ENCODE measurements at places on chromosomes 3 and 15.

- no peak for DNase-seq
Observed at GRCh38 chr3:31724651-31725050, 191.9 kb downstream of the STT3B start.

GRCh38 chr15:32872621-32873283 is 154.9 kb downstream of the GREM1 start:
- no peak for DNase-seq

DNA sequence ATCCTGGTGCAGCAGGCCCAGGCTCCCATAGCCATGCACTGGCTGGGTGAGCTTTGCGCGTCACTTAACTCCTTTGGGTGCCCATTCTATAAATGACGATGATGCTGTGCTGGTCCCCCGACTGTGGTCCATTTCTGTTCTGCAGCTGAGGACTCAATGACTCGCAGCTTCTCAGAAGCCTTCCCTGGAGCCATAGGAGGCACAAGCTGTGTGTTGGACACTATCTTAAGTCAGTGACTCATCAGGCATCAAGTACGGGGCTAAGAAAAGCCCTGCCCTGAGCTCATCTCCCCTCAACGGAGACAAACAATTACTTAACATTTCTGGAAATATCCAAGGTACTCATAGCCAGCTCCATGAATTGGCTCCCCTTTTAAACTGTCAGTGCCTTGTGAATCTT is 13.8 kb upstream of the MUSTN1 start:
- DNase-seq = no peak

GRCh38 chr15:58517252-58517681 is 85.5 kb downstream of the LIPC start:
- no peak for DNase-seq

DNA sequence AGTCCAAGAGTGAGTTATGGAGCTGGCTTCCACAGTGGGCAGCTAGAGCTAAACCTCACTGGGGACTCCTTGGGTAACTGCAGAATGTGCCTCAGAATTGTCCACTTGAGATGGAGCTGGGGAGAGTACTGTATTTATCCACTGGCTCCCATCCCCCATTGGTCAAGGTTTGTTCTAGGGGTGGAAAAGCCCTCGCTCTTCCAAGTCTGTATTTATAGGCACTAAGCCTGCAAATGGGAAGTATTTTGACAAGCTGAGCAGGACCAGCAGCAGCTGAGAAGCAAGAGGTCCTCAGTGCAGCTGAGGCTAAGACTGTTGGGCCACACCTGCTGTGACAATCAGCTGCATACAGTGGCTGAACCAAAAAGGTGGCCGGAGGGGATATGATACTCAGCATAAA is 5.8 kb downstream of the USP13 start:
- DNase-seq = no peak

- DNase-seq = no peak
Observed at GRCh38 chr3:32614956-32615355, 44.3 kb upstream of the DYNC1LI1 start.

DNA sequence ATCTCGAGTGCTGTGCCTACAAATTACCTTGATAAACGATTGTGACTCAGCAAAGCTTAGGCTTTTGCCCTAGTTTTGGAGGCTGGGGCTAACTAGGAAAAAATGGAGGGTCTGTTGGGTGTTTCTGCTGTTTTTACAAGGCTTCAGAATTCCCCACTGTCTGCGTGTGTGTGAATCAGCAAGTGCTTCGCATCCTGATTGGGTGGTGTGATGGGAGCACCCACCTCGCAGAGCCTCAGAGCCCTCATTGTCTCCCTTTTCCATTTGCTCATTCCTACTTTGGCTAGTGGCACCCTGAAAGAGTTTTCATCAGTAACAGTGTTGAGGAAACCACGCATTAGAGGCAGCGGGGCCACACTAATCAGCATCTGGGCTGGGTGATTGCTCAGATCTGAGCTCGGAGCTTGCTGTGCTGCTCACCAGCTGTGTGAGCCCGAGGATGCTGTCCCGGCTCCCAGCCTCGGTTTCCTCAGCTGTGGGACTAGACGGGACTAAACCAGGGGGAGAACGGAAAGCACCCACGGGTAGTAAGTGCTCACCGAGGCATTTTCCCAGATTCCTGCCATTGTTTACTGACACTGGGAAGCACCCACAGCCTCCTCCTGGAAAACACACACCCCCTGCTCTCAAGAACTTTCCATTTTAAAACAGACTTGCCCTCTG is 40.6 kb downstream of the GOLGA8S start:
- DNase-seq = no peak

DNA sequence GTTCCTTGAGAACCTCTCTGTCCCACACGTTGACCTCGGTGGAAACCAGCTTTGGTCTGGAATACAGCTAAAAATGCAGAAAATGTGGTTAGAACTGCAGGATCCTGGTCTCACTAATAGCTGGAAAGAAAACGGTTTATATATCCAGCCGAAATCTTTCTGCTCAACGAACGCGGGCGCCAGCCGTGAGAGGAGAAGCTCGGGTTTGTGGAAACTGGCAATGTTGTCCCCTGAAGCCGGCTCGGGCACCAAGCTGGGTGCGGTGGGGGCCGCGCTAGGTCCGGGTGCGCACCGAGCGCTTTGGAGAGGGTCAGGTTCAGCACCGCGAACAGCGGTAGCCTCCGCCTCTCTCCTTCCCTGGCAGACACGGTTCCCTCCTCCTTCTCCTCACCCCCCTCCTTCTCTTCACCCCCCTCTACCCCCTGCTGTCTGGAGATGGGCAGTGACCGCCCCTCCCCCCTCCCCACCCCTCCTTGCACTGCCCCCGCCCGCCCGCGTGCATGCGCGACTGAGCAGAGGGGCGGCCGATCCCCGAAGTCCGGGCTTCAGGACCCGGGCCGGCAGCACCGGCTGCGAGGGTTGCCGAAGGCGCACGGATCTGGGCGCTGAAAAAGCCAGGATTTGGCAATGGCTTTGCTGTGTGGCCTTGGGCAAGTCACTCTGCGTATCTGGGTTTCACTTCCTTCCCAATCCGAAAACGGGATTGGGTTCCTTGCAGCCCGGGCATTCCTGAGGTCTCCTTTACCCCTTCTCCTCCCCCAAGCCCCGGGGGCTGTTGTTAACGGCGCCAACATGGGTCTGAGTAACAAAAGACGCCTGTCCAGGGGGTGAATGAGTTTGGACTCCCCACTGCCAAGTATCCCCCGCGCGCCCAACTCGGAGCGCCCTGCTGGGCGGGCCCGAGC is at the start of gene SKOR1:
TSS of gene SKOR1 (plus strand) at position 534 of the 905 bp plus-strand sequence. CDS start at position 628, 94 bp downstream.
- no peak for DNase-seq

DNA sequence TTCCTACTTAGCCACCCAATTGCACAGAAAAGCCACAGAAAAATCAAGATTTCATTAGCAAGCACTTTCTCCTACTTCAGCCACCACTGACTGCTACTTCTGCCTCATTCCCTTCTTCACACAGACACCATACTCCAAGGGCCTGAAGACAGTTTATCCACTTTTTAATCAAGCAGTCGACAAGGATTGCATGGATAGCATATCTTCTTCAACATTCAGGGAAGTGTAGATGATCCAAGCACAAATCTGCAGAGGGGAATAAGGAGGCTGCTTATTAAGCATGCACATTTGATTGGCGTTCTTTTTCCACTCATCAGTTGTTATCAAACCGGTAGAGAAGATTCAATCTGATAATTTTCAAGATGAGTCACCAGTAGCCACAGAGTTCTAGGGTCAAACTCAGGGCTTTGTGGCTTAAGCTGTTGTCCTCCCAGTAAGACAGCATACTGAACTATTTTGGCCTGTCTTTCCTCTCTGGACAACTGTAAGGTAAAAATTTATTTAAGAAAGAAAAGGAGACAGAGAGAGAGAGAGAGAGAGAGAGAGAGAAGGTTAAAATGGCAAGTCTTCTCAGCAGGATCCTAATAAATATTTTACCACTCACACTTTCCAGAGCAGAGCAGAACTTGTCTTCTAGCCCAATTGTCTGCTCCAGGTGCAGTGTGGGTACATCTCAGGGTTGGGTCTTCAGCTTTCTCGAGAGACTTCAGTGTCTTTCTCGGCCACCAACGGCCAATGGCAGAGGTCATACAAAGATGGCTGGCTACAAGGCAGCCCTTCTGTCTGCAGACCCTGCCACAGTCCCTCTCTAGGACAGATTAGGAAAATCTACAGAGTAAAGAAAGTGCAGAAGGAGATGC is 80.6 kb upstream of the BHLHE40 start:
- no peak for DNase-seq

DNA sequence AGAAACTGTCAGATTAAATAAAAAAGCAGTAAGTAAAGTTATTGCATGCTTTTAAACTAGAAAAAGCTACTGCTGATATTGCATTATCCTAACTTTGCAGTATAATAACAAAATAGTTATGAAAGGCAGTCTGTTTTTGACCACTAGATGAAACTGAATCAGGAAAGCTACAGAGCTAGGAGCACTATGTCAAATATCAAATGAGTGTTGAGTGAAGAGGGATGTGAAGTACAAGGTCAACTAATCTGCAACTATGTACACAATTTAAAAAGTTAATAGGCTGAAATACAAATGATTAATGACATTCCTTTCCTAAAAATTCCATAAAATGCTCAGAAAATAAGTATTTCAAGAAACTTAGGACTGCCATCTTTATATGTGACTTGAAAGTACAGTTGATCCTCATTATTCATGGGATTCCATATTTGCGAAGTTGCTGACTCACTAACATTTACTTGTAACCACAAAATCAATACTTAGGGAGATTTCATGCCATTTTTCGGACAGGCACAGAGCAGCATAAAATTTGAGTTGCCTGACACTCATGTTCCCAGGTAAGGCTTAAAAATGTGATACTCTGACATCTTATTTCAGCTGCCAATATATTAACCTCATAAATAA is 34.5 kb downstream of the SLC4A7 start:
- no peak for DNase-seq

GRCh38 chr3:198079771-198080520 is 119.9 kb downstream of the LMLN start:
- DNase-seq = peak; percentile 41

DNA sequence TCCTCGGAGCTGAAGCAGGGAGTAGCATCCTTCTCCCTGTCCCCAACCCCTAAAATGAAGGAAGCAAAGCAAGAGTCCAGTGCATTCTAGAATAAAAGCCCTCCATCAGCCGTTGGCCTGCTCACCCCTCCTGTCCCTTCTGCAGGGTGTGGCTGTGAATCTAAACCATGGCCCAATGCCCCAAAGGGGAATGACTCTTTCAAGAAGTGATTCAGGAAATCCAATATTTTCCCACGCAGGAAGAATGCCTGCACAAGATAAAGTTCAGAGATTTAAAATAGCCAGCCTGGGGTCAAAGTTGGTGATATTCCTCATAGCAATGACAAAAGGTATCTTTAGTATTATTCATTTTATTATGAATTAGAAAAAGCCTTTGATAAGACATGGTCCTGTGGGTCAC is 38.5 kb downstream of the SLCO2A1 start:
- no peak for DNase-seq

- DNase-seq = no peak
Observed at GRCh38 chr3:81760215-81760614, 1.2 kb downstream of the GBE1 start.

GRCh38 chr15:67413770-67414390 is 107.1 kb upstream of the C15orf61 start:
- DNase-seq = no peak

DNA sequence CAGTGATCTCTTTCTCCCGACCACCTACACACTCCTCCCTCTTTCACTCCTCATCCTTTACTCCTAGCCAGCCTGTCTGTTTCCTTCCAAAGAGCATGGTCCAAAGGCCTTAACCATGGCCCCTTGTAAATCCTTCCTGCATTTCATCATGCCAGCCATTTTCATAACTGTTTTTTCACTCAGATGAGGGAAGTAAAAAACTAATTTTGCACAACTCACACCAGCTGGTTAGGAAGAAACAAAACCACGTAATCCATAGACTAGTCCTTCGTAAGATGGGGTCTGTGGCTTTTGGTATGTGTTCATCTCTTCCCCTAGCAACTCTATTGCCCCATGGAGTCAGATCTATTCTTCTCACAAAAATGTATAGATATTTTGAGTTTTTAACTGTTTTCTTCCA is 187.8 kb downstream of the SHOX2 start:
- no peak for DNase-seq

- no peak for DNase-seq
Observed at GRCh38 chr3:178382449-178383061, 153.7 kb upstream of the KCNMB2 start.

GRCh38 chr3:54535619-54536018 is 392.2 kb downstream of the LRTM1 start:
- no peak for DNase-seq

DNA sequence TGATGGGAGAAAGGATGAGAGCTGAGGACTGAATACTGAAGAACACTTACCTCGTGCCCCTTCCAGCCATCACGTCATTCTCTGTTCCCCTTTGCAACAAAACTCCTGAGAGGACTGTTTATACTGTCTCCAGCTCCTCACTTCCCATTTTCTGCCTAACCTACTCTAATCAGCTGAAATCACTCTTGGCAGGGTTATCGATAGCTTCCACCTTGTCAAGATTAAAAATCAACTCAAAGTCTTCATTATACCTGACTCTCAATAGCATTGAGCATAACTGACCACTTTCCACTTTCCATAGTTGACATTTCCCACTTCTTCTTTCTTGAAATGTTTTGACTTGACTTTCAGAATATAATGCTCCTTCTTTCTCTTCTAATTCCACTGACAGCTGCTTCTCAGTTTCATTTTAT is 4.3 kb downstream of the BTBD1 start:
- no peak for DNase-seq

DNA sequence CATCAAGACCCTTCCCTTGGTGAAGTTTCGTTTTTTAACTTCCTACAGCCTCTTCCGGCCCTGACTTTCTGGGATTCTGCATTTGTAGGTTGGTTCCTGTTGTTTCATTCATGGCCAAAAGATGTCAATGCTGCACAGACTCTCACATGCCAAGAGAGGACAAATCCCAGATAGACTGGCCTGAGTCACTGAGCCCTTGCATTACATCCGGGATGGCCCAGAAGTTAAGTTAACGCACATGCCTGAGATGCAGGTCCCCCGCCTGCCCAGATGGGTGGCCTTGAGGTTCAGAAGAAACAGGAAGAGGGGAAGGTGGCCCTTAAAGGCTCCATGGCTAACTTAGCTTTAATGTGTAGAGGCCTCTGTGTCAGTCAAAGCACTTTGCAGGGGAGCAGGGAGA is 51.6 kb upstream of the SRGAP3 start:
- no peak for DNase-seq

DNA sequence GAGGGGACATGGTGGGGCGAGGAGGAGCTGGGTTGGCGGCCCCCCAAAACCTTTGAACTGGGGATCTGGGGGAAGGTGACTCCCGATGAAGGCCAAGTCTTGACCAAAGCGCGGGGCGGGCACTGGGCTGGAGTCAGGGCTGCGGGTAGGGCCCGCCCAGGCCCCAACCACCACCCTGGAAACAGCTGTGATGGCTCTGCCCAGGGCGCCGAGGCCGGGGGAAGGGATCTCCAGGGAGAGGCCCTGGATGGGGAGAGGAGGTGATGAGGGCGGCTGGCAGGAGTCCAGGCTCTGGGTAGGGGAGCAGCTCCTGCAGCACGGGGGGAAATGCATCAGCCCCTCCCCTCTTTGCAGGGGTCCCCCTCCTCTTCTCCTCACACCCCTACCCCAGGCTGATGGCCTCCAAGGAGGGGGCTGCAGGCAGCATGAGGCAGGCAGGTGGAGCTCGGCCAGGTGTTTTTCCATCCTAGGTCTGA is 5.9 kb upstream of the C15orf39 start:
- no peak for DNase-seq
